Neural cell (in vitro differentiated cells): ENCODE measurements at places on chromosomes 13 and 19. TPM values are rescaled to one million over a fixed set of nuclear protein-coding genes. Genes with fewer than 3 reads are reported as not detected.

The CALR3 gene
- polyA plus RNA-seq = not detected in 2 replicates

The C19orf67 gene
- polyA plus RNA-seq = not detected in 2 replicates

The MTMR6 gene
- polyA plus RNA-seq = 40.8 and 45.4 TPM in 2 replicates

The CLEC4M gene
- not detected in 2 replicates for polyA plus RNA-seq

The ZNF613 gene
- polyA plus RNA-seq = 9.0 and 10.9 TPM in 2 replicates

The NCR1 gene
- polyA plus RNA-seq = not detected in 2 replicates
